M059J (cell line): ENCODE measurements at places on chromosomes 3 and 15. TPM values are rescaled to one million over a fixed set of nuclear protein-coding genes. Genes with fewer than 3 reads are reported as not detected.

- peak; percentile 76 for DNase-seq
Measured at GRCh38 chr15:55897560-55898336, 95.7 kb downstream of the NEDD4 start.

DNA sequence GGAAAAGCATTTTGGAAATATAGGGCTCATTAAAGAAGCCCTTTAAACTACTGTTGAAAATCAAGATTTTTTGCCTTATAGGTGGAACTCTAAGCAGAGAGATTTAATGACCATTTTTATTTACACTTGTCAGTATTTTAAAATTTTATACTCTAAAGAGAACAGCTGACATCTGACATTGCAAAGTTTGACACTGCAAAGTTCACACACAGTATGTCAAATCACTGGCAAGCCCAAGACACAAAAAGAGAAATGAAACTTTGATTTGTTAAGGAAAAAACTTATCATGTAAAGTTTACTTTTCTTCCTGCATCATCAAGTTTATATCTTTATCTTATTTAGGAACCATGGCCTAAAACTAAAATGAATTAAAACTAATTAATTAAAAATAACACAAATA, 40.2 kb downstream of the DPH6 start:
- DNase-seq: no peak

GRCh38 chr3:193972832-193973231, 163.1 kb upstream of the HES1 start:
- peak; percentile 76 for DNase-seq

GRCh38 chr3:177978946-177979345, 557.3 kb upstream of the KCNMB2 start:
- DNase-seq: no peak

- DNase-seq: no peak
Measured at GRCh38 chr3:133561679-133562078, 11.8 kb upstream of the CDV3 start.

- peak; percentile 2 for DNase-seq
Measured at GRCh38 chr3:9600597-9600996, 47.0 kb upstream of the LHFPL4 start.

DNA sequence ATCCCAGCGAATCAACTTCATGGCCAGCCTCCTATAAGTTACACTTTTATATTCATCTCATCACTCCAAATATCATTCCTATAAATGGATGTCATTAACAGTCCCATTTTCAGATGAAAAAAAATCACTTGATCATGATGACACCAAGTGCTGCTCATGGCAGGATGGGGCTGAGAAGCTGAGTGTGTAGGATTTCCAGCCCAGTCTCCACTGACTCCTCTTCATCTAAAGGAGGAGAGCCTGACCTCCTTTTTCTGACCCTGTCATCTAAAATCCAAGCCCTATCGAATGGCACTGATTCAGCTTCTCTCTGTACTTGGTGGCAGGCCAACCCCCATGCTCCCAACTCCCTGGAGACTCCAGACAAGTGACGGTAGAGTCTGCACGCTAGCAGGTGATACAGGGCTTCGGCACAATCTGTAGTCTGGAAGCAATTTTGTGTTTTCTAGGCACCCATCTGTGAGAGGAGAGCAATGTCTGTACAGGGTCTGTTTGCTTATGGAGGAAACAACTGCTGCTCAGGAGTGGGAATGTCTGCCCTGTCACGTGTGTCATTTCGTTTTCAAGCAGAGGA, 103.2 kb downstream of the EPHB1 start:
- DNase-seq: no peak

GRCh38 chr15:38843051-38843501, 278.5 kb upstream of the RASGRP1 start:
- DNase-seq: peak; percentile 65

Gene ZFAND6
- 177 and 184 TPM in 2 replicates for total RNA-seq

DNA sequence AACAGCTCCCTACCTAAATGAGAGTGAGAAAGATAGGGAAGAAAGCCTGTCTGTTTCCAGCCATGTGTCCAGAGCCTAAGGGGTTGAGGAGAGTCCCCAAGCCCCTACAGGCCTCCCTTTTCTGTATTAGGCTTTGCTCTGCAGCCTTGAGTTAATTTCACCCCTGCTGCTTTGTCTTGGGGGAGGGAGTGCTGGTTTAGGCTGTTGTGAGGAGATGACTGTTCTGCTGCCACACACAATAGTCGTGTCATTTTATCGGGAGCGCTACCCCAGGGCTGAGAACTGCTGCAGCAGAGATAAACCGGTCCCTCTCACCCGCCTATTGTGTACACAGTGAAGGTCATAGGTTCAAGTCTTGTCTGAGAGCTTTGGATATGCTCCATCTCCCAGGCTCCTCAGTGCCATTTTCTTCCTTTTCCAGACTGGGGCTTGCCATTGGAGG, 1.4 kb downstream of the ZNF609 start:
- DNase-seq: peak; percentile 27

GRCh38 chr3:31710123-31710803, 177.5 kb downstream of the STT3B start:
- no peak for DNase-seq

DNA sequence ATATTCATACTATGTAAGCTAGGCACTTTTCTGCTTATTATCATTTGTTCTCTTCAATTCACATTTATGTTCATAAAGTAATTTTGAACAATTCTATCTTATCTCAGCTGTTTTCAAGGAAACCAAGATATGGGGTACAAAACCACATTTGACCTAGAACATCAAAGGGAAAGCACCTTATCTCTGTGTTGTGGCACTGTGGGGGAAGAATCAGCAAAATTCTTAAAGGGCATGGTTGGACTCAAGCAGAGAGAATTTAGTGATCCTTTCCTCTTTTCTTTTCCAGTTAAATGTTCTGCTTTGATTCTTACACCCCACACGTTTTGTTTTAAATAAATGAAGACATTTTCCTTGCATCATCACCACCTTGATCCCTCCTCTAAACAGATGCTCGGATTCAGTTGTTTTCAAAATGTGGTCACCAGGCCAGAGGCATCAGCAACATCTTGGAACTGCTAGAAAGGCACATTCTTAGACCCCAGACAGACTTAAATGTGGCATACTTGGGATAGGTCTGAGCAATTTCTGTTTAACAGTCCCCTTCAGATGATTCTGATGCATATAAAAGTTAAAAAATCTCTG, 128.4 kb upstream of the TP63 start:
- DNase-seq: no peak

Gene MST1
- total RNA-seq: 0.59 TPM in 1 of 2 replicates, not detected in the other

DNA sequence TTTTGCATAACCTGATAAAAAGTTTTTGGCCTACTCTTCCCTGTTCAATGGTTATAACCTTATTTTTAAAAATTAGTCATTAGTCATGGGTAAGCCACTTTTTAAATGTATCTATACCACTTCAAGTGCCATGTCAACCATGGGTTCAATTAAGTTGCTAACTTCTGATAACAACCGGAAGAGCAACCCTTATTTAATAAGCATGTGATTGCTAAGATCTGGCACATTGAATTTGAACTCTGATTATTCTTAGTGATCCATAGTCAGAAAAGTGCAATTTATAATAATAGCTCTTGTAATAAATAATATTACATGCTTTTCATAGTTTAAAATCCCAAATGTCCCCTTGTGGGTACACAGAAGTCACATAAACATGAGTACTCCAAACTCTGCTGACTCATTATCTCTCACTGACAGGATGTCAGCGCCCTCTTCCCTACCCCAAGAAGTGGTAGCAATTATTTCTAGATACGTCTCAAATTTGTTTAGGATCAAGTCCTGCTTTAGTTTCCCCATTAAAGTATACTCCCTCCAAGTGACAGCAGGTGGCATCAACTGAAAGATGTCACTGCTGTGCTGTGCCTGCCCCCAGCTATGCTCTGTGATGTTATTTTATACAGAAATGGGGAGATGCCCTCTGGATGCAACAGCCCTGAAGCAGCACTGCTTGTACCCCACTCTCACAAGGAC, 18.6 kb downstream of the SAMD7 start:
- DNase-seq: peak; percentile 18

Gene COL6A6
- total RNA-seq: not detected in 2 replicates

- peak; percentile 9 for DNase-seq
Measured at GRCh38 chr3:149819432-149819831, 6.4 kb downstream of the RNF13 start.

Gene NLGN1
- 4.2 and 10.6 TPM in 2 replicates for total RNA-seq

- no peak for DNase-seq
Measured at GRCh38 chr3:196640297-196641018, 964 bp downstream of the NRROS start.

GRCh38 chr3:133210656-133211055, 172.5 kb downstream of the TMEM108 start:
- no peak for DNase-seq

- no peak for DNase-seq
Measured at GRCh38 chr3:152606146-152606545, 228.8 kb upstream of the P2RY1 start.

DNA sequence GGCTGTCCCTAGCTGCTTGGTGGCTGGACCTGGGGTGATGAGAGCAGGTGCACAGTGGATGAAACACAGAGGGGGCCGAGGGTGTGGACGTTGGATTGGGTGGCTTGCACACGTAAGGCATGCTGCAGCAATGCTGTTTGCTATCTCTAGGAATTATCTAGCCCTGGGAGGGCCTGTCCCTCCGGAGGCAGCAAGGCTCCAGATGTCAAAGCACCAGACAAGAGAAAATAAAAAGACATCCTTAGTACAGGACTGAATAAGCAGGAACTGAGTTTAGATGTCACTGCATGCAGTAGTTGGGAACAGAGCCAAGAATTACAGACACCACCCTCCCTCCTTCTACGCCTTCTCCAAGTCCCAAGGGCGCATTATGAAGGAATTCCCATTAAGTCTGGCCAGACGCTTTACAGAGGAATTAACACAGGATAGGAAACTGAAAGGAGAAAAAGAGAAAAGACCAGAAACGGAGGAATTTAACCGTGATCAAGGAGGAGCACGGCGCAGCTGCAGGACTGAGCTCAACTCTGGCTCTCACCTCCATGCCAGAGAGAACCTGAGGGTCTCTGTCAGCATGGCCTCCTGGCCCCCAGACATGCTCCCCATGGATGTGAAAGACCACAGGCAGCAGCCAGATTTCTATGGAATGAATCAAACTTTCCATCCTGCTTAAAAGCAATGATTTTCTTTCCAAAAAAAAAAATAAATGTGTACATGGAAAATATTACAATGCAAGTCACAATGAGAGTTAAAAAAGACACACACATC, 13.8 kb downstream of the ATP10A start:
- DNase-seq: peak; percentile 40

GRCh38 chr3:21839592-21839991, 88.6 kb upstream of the ZNF385D start:
- DNase-seq: peak; percentile 79

DNA sequence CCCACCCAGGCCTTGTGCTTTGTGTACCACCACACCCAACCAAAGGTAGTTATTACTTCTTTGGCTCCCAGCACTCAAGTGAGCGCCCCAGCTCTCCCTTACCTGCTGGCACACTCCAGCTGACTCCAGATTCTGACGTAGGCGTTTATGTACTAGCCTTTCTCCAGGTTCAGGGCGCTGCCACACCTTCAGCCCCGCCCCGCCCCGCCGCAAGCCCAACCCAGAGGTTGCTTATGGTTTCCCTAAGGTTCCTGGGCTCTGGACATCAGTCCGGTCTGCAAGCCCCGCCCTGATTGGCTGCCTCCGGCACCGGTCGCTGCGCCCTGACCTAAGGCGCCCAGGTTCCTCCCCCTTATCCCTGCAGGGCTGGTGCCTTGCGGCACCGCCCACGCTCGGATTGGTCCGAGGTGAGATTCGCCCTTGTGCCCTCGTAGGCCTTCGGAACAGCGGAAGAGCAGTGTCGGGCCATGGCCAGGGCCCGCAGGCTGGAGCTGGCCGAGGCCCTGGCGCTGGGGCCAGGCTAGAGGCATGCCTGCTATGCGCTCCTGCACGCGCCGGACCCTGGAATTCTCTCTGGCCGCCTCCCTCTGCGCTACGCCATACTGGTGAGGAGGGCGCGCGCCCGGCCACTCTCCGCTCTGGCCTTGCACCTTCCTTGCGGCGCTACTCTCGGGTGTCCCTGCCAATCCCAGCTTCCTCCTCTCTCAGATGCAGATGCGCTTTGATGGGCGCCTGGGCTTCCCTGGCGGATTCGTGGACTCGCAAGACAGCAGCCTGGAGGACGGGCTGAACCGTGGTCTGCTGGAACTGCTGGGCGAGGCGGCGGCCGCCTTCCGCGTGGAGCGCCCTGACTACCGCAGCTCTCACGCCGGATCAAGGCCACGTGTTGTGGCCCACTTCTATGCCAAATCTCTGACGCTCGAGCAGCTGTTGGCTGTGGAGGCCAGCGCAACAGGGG, 19.8 kb upstream of the NUDT16 start:
- DNase-seq: no peak

Gene CLRN1
- total RNA-seq: not detected in 2 replicates

Gene PPM1L
- 0.84 and 3.7 TPM in 2 replicates for total RNA-seq

Gene PLCB2
- total RNA-seq: not detected in 2 replicates

Gene TRAIP
- 6.5 and 9.9 TPM in 2 replicates for total RNA-seq

Gene RAB7A
- total RNA-seq: 109 and 116 TPM in 2 replicates

DNA sequence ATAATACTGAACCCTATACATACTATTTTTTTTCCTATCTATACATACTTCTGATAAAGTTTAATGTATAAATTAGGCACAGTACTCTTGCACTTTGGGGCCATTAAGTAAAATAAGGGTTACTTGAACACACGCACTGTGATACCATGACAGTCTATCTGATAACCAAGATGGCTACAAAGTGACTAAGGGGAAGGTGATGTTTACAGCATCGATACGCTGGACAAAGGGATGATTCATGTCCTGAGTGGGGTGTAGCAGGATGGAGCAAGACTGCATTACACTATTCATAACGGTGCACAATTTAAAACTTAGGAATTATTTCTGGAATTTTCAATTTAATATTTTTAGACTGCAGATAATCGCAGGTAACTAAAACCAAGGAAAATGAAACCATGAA, 30.0 kb upstream of the SLC2A2 start:
- peak; percentile 80 for DNase-seq

DNA sequence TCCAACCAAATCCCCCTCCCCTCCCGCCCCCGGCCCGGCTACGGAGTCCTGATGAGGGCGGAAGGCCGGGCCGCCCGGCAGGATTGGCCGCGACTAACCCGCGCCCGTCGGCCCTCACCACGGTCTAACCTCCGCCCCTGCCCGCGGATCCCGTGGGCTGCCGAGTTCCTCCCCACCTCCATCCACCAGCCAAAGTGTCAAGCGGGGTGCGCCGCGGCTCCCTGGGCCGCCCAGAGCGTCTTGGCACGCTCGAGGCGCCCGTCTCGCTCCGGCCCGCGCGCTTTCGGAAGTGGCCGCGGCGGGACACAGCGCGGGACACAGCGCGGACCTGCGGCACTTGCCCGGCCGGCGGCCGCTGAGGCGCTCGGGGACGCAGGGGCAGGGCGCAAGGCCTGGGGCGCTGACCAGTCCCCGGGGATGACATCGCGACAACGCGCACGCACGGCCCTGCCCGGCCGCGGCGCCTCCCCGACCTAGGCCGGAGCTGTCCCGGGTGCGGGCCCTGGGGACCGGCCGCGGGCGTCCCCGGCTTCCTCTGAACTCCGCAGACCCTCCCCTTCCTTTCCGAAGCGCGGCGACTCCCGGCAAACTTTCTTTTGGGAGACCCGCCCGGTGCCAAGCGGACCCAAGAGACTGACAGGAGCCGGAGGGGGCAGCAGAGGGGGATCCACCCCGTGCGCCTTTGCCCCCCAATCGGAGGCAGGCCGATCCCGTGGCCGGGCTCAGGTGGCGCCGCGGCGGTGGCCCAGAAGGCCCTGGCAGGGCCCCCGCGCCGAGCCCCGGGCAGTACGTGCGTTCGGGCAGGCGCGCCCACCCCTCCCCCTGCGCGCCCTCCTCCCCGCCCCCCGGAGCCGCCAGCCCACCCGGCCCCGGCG, 112.8 kb upstream of the ICE2 start:
- peak; percentile 15 for DNase-seq
